GM19239 (cell line): ENCODE measurements at places on chromosomes 3 and 15.

- no peak for DNase-seq
These were observed 243.2 kb downstream of the MBNL1 start for GRCh38 chr3:152511904-152512303.

DNA sequence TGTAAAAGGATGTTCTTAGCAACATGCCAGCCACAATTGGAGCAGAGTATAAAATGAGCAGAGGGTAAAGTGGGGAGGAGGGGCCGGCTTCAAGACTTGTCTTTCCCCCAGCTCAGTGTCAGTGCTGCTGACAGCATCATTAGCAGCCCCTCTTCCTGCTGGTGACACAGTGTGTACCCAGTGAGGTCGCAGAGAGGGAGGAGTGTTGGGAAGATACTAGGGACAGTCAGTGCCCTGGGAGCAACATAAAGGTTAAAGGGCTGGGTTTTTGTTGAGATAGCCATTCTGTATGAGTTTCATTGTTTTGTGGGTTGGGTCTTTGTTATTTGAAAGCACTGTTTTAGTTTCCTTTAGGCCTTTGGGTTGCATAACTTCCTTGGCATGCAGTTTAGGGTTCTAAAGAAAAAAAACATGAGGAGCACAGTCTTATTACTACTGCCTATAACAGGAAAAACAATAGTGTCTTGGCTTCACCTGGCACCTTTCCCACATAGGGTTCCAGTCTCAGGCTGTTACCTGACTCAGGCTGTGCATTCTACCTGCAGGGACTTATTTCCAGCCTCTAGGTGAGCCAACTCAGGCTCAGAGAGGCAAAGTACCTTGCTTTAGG is 94.1 kb upstream of the SKOR1 start:
- DNase-seq = no peak

- DNase-seq = no peak
These were observed 399.7 kb downstream of the VPS13C start for GRCh38 chr15:61660579-61660978.

GRCh38 chr3:131789188-131789587 is 245.6 kb downstream of the CPNE4 start:
- no peak for DNase-seq

- DNase-seq = no peak
These were observed 210.8 kb upstream of the MRPL3 start for GRCh38 chr3:131713416-131714123.

- DNase-seq = no peak
These were observed 86.9 kb downstream of the ATP1B3 start for GRCh38 chr3:141963301-141963700.

DNA sequence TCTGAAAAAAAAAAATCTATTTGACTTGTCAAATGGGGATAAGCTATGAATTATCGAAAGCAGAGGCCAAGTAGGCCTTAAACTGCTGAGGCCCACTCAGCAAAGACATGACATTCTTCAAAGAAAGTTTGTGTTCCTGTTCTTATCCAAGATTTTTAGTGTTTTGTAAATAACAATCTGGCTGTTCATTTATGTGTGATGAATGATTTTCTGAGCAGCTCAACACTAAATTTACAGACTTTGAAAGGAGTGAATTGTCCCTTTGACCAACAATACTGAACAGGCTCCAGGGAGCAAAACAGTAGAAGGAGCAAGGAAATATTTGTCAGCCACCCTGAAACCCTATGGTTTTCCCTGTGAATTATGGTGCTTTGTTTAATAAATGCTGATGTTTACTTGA is 512.6 kb upstream of the NAALADL2 start:
- no peak for DNase-seq

DNA sequence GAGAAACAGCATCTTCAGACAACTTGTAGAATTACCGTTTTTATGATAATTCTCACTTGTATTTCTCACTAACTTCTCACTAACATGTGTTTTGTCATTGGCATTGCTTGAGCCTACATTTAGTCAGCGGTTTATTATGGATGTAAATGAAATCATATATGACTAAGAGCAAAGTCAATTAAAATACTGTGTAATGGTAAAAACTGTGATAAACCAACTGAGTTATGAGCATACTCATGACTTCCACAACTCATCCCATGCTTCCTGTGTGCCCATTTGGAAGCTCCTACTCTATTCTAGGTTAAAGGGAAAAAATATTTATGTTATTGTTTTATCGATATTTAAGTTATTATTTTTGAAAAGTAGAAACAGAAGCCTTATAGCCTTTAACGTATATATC is 12.8 kb downstream of the PXK start:
- DNase-seq = no peak
